ENCODE measurements at places on chromosomes 4 and X.

DNA sequence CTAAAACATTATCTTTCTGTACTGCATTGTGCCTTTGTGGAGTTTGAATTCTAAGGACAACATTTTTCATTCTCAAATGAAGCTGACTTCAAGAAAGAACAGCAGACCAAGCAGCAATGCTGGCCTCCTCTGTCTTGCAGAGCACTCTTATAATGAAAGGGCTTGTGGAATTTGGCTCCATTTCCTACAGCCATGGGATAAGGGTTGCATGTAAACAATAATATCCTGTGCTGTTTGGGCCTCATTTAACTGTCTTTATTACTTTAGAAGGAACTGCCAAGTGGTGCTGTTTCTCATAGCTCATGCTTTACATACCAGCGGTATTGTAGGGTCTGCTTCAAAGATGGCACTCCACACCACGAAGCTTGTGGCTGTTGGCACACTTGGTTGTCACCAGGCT lies 111.4 kb upstream of the EOLA2 start:
- DNase-seq: no peak

- DNase-seq: no peak
Measured at GRCh38 chr4:177008071-177008835, 215.5 kb upstream of the VEGFC start.

- DNase-seq: no peak
Measured at GRCh38 chrX:15233416-15234015, 36.4 kb downstream of the ASB9 start.

DNA sequence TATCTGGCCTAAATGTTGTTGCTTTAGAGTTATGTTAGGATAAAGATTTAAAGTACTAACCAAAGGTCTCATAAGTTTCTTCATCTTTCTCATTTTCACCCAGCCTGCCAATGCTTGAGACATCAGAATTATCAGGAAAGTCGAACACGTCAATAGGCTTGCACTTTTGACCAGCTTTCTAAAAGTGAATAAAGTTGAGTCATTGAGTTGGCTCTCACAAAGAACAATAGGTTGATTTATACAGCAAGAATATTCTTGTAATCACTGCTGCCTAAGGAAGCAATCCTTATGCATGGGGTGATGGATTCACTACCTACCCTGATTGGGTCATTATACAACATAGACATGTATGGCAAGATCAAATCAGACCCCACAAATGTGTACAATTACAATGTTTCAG lies 5.0 kb downstream of the CENPU start:
- DNase-seq: no peak

DNA sequence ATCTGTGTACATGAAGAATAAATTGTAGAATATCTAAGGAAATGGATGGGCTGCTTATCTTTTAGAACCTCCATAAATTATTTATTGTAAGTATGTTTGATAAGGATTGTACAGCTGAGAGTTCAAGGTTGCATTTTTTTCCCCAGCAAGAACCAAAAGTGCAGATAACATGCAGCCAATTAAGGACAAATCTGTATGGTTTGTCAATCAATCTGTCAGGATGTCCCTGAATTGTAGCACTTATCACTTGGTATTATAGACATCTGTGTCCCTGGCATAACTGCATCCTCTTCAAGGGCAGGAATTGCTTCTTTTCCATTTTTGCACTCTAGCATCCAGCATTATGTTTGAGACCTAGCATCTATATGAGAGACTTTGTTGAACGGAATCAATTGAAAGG lies 95.4 kb upstream of the IGFBP7 start:
- no peak for DNase-seq

- no peak for DNase-seq
Measured at GRCh38 chrX:109440475-109440874, 41.4 kb downstream of the GUCY2F start.

- no peak for DNase-seq
Measured at GRCh38 chr4:127881563-127881864, 821 bp downstream of the PLK4 start.

GRCh38 chr4:128364565-128364964 lies 77.0 kb upstream of the PGRMC2 start:
- no peak for DNase-seq

GRCh38 chrX:110210417-110211139 lies 107.3 kb downstream of the AMMECR1 start:
- DNase-seq: no peak

Measured in vagina (tissue), 2 donors.